Lung (tissue), 17 donors: ENCODE measurements at places on chromosomes 13 and 19.

DNA sequence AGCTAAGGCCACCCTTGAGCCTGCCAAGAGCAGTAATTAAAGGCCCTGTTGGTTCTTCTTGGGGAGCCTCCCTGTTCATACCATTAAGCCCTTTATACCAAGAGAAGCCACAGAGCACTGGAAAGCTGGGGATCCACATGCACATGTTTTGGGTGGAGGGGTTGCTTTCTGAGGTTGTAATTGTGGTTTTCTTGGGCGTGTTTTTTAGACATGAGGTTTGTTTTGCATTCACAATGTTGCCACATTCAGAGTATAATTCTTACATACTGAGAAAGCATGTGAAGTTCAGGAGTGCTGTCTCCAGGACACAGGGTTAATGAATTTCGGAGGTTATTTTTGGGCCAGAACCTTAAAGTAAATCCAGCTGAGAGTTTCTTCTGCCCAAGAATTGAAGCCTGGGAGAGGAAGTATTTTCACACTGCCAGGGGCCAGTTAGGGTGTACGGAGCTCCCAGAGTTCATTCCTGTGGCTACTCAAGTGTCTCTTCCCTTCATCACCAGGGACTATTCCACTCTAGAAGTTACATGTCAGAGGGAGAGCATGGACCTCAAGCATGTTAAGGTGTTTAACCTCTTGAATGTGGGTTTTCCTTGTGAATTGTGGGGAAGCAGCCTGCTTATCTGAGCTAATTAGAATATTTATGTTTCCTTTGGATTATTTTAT, 37.0 kb downstream of the ZNF136 start:
- DNase-seq: no peak

- DNase-seq: peak; percentile 90
Observed at GRCh38 chr19:14418856-14419105, 360 bp downstream of the DDX39A start.

- no peak for DNase-seq
Observed at GRCh38 chr13:71661921-71662320, 205.1 kb downstream of the DACH1 start.

DNA sequence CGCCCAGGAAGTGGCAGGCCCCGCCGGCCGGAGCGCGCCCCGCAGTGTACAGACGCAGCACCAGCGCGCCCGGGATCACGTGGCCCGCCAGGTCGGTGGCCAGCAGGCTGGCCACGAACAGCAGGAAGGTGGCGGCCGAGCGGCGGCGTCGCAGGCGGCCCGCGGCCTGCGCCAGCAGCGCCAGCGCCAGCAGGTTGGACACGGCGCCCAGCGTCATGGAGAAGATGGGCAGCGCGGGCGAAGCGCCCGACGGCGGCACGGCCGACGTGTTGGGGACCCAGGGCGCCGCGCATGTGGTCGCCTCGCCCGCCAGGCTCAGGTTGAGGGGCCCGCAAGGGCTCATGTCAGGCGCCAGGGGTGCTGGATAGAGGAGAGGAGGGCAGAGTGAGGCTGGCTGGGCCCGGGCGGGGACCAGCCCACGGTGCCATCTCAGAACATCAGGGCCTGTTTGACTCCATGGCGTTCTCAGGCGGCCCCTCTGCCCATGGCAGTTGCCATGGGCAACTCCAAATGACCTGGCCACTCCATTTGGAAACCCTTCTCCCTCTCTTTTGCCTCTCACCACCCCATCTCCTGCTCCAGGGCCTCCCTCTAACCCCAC, 1.1 kb downstream of the PTGER1 start:
- no peak for DNase-seq

DNA sequence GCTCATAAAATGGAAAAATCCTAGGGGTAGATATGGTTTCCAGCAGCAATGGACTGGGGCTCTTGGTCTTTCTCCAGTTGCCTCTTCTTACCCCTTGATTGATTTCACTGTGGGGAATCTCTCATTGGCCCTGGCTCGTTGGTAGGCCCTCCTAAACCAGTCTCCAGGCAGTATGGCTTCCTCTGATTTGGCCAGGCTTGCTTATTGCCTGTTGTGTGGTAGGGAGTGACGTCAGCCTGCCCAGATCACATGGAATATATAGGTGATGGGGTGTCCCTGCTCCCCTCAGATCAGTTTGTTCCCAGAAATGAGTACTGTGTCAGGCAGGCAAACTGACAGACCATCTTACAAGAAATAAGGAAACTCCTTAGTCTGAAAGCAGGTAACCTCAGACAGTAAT, 5.7 kb upstream of the SELENOV start:
- no peak for DNase-seq

- DNase-seq: peak; percentile 78
Observed at GRCh38 chr13:33510350-33510970, 224.9 kb upstream of the STARD13 start.

GRCh38 chr13:34419025-34419424, 523.0 kb upstream of the NBEA start:
- DNase-seq: peak; percentile 95
